ENCODE measurements at places on chromosomes 5 and 9. TPM values are rescaled to one million over a fixed set of nuclear protein-coding genes. Genes with fewer than 3 reads are reported as not detected.
A peak's percentile ranks its signal among the peaks of the same experiment; 100 is the strongest.

- DNase-seq = no peak
Observed at GRCh38 chr9:16060436-16061129, 507.7 kb downstream of the CCDC171 start.

FOXD4 gene
- total RNA-seq = not detected

DNA sequence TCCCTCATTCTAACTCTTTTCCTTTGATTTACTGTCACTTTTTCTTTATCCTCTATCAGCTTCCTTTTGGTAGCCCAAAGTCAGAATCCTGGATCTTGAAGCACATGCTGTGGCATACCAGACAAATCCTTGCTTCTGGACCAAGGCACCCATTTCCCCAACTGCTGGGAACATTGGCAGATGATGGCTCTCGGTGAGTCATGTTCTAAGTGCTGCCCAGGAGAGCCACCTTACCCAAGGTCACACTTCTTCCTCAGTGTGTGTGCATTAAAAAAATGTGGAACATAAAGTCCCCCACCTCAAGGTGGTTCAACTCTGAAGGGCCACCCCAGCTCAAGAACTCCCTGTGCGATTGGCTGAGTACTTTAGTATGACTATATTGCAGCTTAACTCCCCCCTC is 141.4 kb upstream of the PUM3 start:
- DNase-seq = no peak

DNA sequence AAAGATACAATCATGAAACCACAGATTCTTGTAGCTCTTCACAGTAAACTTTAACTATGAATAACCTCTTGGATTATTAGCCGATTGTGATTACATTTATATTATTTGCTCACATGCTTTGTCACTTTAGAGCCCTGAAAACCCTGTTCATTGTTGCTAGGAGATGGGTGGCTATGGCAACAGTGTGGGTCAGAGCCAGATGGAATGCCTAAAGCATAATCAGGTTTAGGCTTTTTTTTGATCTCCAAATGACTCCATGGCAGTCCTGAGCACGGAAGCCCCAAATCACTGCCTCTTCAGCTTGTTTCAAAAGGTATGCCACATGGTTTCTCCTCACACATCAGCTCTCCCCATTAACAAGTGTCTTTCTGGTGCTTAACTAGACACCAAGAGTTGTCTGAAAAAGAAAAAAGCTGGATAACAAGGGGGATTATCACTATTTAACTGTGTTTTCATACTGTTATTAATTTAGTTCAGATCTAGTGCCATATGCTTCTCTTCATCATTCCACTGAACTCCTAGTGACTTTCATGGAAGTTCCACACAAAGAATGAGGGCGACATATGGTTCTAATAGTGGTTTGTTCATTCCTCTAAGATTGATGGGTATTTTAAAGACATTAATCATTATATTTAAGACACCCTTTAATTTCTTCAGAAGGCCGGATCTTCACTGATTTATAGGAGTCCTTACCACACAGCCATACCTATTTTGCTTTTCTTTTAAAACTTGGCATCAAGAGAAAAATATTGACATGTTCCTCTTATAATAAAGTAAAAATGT is 88.8 kb upstream of the PAM start:
- DNase-seq = no peak

DNA sequence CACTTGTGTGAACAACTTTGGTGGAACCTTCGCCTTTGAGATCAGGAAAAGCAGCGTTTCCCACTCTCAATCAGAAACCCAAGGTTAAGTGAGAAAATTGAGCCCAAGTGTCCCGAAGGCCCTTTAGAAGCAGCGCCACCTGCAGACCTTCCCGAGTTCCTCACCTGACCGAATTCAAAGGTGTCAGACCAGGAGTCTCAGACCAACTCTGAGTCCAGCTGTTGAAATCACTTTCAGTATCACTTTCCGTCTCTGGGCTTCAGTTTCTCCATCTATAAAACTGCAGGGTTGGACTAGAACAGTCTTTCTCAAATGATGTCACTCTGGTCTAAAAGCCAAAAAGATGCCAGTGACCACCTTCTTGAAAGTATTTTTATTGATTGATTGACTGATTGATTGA is 31.7 kb upstream of the GRHPR start:
- no peak for DNase-seq

RETREG1 gene
- total RNA-seq = 3.2 TPM

RASEF gene
- total RNA-seq = 1.0 TPM

PCDHB4 gene
- total RNA-seq = 4.2 TPM

DNA sequence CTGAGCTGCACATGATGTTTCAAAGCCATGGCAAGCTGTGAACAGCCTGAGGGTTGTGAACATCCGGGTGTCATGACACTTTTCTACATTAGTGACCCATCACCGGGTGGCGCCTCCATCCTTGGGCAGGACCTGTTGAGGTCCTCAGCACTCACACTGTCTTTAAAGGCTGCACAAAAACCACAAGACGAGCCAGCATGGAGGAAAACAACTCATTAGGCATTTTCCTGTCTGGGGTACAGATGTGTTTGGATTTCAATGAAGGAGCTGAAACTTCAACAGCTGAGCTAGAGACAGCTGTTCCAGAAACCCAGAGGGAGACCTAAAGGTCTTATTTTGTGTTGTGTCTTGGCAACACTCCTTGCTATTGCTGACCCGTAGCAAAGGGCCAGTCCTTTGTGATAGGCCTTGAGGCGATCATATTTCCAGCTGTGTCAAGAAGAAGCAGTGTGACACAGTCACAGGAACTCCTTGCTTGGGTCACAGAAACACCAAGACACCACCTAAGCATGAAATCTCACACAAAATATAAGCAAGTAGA is 151.8 kb upstream of the VLDLR start:
- peak; percentile 34 for DNase-seq

IL13 gene
- total RNA-seq = 0.73 TPM

DNA sequence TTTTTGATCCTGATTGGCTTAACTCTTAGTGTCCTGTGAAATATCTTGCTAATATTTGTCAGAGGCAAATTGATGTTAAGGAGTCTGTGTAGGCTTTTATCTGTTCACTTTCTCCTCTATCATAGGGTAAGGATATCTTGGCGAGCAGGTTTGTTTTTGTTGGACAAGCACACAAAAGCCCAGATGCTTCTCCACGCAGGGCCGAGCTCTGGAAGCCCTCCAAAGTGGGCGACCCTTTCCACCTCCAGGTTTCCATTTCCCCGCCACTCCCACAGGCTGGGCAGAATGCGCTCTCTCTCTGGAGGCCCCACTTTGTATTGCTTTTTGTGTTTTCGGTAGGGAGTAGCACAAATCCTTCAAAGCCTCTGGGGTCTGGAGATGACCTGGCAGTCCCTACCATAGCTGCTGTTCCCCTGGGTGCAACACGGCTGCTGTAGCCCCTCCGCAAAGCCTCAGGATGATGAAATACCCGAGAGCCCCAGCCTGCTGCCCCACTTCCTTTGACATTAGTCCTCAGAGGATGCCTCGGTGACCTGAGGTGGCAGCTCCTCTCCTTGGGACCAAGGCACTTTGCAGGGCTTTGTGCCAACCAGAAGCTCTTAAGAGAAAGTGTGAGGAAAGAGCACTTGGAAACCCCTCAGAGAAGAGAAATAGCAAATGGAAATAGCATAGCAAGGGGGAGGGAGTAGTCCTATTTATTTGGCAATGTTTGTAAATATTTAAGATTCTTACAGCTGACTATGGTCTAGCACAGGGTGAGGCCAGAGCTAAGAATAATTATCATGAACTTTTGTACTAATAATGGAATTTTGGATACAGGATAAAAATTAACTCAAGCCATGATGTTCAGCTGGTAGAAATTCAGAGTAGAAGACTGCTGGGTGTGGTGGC is 122.8 kb downstream of the ARHGEF28 start:
- DNase-seq = peak; percentile 57

GRCh38 chr5:78221467-78221866 is 73.0 kb downstream of the AP3B1 start:
- no peak for DNase-seq

DNA sequence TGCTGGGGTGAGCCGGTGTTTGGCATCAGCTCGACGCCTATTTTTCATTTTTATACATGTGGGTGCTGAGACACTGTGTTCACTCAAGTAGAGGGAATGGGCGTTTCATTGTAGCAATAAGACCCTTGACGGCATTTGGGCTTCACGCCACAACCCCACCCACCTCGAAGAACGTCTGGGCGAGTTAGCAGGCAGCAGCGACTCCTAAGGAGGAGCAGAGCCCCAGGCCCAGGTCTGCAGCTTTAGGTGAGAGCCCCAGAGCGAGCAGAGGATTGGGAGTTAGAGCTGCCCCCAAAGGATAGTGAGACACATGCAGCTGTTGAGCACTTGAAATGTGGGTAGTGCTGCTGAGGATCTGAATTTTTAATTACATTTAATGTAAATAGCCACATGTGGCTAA is 1.6 kb upstream of the ZFP62 start:
- no peak for DNase-seq

NDST1 gene
- total RNA-seq = 65.6 TPM

IL9 gene
- not detected for total RNA-seq

- DNase-seq = no peak
Observed at GRCh38 chr5:82560969-82561368, 282.8 kb upstream of the RPS23 start.

DNA sequence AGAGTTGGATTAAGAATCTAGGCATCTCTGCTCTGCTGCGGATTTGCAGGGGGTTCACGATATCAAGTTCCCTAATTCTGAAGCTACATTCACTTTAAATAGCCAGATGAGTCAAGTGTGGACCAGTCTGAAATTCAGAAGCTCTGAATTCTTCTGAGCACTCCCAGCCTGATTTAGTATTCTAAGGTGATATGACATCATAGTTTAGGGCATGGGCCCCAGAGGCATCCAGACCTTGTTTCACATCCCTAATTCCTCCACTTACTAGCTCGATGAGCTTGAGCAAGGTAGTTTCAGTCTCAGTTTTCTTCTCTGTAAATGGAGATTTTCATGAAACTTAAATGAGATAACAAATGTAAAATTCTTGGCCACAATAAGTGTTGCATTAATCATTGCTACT is 65.2 kb downstream of the TMEM167A start:
- no peak for DNase-seq

DNA sequence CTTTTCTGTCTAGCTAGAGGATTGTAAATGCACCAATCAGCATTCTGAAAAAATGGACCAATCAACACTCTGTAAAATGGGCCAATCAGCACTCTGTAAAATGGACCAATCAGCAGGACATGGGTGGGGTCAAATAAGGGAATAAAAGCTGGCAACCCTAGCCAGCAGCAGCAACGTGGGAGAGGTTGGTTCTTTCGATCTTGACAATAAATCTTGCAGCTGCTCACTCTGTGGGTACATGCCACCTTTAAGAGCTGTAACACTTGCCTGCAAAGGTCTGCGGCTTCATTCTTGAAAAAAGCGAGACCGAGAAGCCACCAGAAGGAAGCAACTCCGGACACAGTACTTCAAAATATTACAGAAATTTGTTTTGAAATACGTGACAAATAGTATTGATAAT is 424.6 kb upstream of the CDH9 start:
- DNase-seq = no peak

PCDHAC1 gene
- total RNA-seq = not detected

Measured in uterus (tissue), 4 donors.